ENCODE measurements at places on chromosomes 5 and 9.

GRCh38 chr5:114312658-114313057 is 49.2 kb upstream of the KCNN2 start:
- DNase-seq = no peak

- peak; percentile 65 for DNase-seq
Observed at GRCh38 chr5:33933723-33934169, 2.4 kb upstream of the RXFP3 start.

- no peak for DNase-seq
Observed at GRCh38 chr5:81572201-81572600, 178.3 kb upstream of the ACOT12 start.

GRCh38 chr9:13597427-13597826 is 317.9 kb upstream of the MPDZ start:
- DNase-seq = no peak

GRCh38 chr5:76615759-76616158 is 7.4 kb downstream of the F2RL2 start:
- no peak for DNase-seq

- DNase-seq = no peak
Observed at GRCh38 chr5:10988622-10989021, 227.6 kb upstream of the DAP start.

DNA sequence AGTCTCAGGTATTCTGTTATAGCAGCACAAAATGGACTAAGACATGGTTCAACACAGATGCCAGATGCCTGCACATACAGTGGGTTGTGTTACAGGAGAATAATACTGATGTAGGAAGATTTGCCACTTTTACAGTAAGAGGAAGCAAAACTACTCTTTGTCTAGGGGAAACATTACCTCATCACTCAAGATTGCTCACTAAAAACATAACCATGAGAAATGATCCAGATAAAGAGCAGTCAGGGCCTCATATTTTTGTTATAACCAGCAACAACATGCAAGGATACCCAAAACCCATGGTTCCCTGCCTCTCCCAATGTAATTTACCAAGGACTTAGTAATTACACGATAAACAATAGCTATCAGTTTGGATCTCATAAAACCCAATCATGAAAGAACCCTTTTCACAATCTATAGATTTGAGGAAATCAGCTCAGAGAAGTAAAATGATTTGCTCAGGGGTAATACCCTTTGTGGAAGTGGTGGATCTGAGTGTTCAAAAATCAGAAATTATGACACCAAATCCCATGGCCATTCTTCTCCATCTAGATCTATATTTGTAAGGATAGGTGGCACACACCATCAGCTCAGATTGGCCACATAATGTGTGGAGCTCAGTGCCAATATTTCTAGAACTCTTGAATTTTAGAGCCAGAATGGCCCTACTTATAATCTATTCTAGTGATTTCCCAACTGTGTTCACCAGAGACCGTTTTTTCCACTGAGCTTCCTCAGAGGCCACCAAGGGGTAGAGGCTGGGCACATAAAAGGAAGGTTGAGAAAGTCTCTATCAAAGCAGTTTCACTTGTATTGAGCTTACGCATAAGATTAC is 27.8 kb downstream of the DPYSL3 start:
- peak; percentile 44 for DNase-seq

DNA sequence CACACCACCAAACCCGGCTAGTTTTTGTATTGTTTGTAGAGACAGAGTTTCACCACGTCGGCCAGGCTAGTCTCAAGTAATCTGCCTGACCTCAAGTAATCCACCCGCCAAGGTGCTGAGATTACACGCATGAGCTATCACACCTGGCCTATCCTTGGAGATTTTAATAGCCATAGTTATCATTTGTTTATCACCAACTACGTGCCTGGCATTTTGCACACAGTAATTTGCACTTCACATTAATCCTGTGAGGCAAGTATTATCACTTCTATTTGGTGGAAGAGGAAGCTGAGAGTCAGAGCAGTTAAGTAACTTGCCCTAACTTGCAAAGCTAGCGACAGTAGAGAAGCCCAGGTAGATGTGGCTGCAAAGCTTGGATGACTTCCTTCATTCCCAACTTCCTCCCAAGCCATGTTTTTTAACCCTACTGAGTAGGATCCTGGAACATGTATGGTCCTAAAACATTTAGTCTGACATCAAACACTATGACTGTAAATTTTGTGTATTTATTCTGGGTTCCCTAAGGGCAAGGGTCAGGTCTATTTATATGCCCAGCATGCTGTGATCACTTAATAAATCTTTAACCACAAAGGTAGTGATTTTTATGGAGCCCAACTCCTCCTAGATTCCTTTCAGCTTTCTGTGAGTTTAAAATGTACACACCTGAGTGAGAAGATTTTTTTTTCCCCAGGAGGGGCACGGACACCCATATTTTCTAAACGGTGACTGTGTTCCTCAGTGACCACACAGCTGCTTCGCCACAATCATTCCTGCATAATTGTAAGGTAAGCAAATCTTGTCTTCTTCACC is 100.2 kb upstream of the RAI14 start:
- DNase-seq = no peak

DNA sequence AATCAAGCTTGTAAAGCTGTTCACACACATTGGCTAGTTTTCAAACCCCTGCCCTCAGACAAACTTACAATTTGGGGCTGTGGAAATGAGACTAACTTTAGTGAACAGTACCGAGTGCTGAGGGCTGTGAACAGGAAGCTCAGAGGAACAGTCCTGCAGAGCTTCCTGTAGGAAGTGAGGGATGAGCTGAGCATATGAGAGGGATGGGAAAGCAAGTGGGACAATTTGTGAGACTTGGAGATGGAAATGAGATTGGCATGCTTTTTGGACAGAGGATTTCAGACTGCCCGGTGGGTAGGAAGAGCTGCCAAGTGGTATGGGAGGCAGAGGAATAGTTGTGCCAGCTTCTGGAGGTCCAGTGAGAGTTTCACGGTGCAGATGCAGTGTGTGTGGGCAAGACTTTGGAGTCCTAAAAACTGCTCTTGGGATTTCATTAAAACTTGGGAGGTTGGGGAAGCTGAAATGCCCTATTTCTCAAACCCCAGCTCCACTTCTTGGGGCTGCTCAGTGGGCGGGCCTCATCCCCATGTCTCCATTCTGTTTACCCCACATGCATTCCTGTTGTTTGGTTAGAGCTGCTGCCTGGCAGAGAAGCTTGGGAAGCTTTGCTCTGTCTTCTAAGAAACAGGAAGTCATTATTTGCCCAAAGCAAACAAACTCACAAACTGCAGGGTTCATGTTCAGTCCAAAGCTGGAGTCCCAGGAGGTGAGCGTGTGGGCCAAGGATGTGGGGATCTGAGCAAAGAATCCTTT is 267.5 kb downstream of the ZSWIM6 start:
- DNase-seq = no peak

GRCh38 chr5:170333161-170333910 is 35.8 kb upstream of the LCP2 start:
- no peak for DNase-seq

- DNase-seq = no peak
Observed at GRCh38 chr9:132503116-132503515, 79.3 kb upstream of the BARHL1 start.

DNA sequence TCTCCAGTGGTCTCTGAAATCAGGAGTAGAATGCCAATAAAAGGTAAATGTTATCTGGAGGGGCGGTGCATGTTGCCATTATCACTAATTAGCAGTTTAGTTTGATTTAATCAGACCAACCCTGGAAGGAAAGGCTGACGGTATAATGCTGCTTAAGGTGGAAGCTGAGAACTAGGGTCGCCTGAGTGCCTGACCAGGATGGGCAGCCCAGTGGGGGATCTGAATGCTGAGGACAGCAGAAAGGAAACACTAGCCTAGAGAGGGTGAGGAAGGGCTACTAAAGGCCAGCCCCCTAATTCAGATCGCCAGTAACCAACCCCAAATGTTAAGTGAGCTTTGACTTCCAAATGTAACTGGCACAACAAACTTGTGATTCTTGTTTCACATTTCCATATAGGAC is 172.2 kb downstream of the APBA1 start:
- DNase-seq = no peak

GRCh38 chr9:21906213-21906612 is 88.0 kb downstream of the CDKN2A start:
- no peak for DNase-seq

GRCh38 chr5:133225671-133226152 is 173.9 kb downstream of the HSPA4 start:
- DNase-seq = no peak

DNA sequence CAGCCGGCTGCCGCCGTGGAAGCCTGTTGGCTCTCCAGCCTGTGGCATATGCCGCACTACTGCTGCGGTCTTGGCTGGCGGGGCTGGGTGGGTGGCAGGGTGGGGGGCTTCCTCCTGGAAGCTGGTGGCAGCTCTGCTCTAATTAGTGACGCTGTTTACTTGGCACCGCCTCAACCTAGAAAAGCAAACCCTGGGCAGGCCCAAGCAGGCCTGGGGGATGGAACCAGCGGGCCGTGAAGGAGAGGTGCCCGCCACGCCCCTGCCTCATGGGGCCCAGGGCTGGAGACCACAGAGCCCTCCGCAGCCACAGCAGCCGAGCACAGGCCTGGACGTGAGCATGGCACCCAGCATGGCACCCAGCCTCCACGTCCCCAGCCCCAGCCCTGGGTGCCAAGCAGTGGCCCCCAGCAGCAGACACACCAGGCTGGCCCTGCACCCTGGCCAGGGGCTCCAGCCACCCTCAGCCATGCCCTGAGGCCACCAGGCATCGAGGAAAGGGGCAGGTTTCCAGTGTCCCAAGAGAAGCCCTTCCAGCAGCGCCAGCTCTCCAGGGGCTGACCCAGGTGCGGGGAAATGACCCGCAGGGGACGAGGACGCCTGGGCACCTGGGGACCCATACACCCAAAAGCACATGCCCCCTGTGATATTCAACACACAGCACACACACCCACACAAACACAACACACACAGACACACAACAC is 5.4 kb upstream of the CCDC187 start:
- DNase-seq = no peak

DNA sequence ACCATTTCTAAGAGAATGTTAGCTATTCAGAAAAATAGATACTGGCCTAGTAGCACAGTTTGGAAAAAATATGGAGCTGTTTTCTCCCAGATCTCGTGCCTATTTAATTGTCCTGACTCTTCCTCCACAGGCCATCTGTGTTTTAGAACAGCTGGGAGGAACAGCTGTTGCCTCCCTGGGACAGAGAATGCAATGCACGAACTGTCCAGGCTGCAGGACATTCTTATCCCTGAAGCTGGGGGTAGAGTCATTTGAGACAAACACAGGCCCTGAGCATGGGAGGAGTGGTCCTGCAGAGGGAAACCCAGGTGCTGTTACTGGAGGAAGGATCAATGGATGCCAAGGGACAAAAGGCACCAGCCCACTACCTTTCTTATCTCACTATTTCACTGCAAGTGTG is 20.9 kb upstream of the SPARC start:
- DNase-seq = no peak

GRCh38 chr9:32524892-32525708 is 896 bp downstream of the RIGI start:
- DNase-seq = peak; percentile 16

- DNase-seq = peak; percentile 80
Observed at GRCh38 chr9:89375191-89375760, 57.0 kb downstream of the SECISBP2 start.

DNA sequence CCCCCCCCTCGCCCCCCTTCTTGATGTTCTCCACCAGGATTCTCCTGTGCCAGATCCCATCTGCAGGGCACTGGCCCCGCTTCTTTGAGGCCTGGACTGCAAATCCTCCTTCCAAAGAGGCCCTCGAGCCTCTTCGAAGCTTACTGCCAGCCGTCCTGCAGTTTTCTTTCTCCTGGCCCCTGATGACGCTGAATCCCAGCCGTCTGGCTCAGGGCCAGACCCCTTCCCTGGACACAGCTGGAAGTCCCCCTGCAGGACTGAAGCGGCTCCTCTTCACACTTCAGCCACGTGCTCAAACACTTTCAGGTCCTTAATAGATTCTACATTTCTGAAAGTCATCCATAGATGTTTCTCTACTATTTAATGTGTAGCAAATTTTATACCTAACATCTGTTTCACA is 121.5 kb downstream of the EHMT1 start:
- DNase-seq = no peak

DNA sequence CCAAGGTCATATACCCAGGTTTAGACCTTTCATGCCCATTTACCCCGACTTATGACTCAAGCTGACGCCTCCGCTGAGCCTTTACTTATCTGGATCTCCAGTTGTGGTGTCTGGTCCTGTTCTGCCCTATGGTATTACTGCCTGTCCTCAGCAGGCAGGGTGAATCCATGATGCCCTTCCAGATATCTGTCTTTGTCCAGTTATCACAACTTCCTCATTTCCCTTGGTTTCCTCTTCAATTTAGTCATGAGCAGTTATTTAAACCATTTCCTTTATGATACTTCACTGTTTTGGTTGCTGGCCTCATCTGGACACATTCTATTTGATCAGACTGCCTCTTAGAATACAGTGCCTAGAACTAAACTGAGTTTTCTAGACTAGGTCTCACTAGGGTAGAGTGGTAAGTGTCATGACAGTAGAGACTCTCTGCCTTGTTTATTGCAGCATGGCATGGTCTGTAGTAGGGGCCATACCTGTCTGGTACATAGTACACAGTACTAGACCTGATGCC is 93.3 kb downstream of the MELK start:
- no peak for DNase-seq

- DNase-seq = no peak
Observed at GRCh38 chr9:237141-237857, 22.6 kb downstream of the DOCK8 start.

DNA sequence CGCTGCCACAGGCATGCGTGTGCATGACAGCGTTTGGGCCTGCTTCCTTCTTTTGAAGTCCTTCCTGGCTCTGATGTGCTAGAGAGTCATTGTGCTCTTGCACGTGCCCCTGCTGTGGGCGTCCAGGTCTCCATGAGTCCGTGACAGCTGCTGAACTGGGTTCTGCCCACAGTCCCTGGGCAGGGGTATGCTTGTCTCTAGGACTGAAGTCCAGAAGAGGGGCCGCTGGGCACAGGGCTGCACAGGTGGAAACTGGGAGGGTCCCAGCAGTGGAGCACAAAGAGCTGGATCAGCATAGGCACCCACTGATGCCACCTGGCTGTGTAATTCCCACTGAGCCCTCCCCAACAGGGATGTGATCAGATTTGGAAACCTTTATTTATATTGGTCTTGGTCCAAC is 169.4 kb downstream of the IRX2 start:
- DNase-seq = no peak

GRCh38 chr9:6270896-6271295 is 55.3 kb downstream of the IL33 start:
- no peak for DNase-seq

DNA sequence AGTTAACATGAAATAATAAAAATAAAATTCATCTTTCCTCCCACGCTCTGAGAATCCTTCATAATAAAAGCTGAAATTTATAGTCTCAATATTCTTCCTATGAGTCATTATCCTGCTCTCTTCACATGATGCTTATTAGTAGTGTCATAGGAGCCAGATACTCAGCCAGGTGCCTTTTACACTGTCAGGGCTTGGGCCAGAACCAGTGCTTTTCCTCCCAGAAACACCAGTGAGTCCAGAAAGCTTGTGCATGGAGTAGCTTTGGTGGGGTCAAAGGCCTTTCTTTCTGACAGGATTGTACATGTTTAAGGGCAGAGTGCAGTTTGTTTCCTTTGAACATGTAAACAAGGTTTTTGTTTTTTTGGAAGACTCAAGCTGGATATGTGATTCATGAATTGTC is 6.8 kb downstream of the LSM11 start:
- no peak for DNase-seq

GRCh38 chr5:144202726-144203125 is 32.1 kb downstream of the KCTD16 start:
- no peak for DNase-seq

GRCh38 chr9:121220996-121221663 is 19.5 kb upstream of the RAB14 start:
- no peak for DNase-seq

GRCh38 chr5:96146675-96147074 is 185.0 kb upstream of the ELL2 start:
- peak; percentile 17 for DNase-seq

GRCh38 chr5:157463621-157464518 is 3.9 kb downstream of the NIPAL4 start:
- DNase-seq = no peak
